Substantia nigra (tissue), 51 donors: ENCODE measurements at places on chromosomes 5 and 9.

GRCh38 chr5:159906463-159906862 lies 9.8 kb upstream of the ADRA1B start:
- no peak for DNase-seq

GRCh38 chr5:8714861-8715260 lies 831.0 kb downstream of the SEMA5A start:
- no peak for DNase-seq

GRCh38 chr9:107827304-107827703 lies 337.7 kb upstream of the KLF4 start:
- DNase-seq: no peak

GRCh38 chr5:176851871-176852658 lies 41.7 kb downstream of the UNC5A start:
- DNase-seq: no peak
